Esophagus mucosa (tissue), 1 donor: ENCODE measurements at places on chromosomes 1 and 21. TPM values are rescaled to one million over a fixed set of nuclear protein-coding genes. Genes with fewer than 3 reads are reported as not detected.

The SPRR1B gene
- 2,894 TPM for total RNA-seq

The RAB7B gene
- 18.9 TPM for total RNA-seq

The ESRRG gene
- 0.40 TPM for total RNA-seq

The PTPRC gene
- total RNA-seq, result 3.5 TPM

The IGSF3 gene
- 55.4 TPM for total RNA-seq

The LCE1A gene
- total RNA-seq, result not detected

The CEPT1 gene
- total RNA-seq, result 23.3 TPM

The OR2T11 gene
- not detected for total RNA-seq

The RXFP4 gene
- not detected for total RNA-seq

The LRRC38 gene
- not detected for total RNA-seq

The KMO gene
- total RNA-seq, result 0.12 TPM

The C8B gene
- not detected for total RNA-seq

The SPATC1L gene
- 7.2 TPM for total RNA-seq

The HMGCS2 gene
- total RNA-seq, result 0.76 TPM

The KRTAP12-2 gene
- not detected for total RNA-seq

The AADACL4 gene
- not detected for total RNA-seq

The PDPN gene
- 19.9 TPM for total RNA-seq

The NDC1 gene
- total RNA-seq, result 15.9 TPM
